Lung (tissue), 17 donors: ENCODE measurements at places on chromosomes 12 and 14. TPM values are rescaled to one million over a fixed set of nuclear protein-coding genes. Genes with fewer than 3 reads are reported as not detected.

Gene MUCL1
- 84.1 TPM for polyA plus RNA-seq

DNA sequence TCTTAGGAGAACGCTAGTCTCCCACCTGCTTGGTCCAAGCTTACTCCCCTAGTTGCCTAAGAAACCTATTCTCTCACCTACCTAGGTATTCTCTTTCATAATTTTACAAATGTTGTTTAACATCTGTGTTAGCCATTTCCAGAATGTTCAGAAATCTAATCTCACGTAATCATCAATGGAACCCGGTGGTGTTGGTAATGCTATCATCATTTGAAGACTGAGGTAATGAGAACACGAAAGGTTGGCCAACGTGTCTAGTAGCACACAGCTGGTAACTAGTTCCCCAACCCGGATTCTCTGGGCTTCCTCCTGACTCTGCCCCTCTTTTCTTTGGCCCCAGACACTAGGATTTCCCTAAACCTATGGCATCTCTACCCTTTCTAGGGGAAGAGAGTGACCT, 43.8 kb upstream of the EMP1 start:
- H3K27me3 ChIP-seq = no peaks in the 10 kb centered on the region
- H3K36me3 ChIP-seq = no peaks in the 10 kb centered on the region
- H3K27ac ChIP-seq = no peak overlapping the region
- H3K4me3 ChIP-seq = no peak overlapping the region
- H3K4me1 ChIP-seq = peaks cover 2% of the 10 kb centered on the region

DNA sequence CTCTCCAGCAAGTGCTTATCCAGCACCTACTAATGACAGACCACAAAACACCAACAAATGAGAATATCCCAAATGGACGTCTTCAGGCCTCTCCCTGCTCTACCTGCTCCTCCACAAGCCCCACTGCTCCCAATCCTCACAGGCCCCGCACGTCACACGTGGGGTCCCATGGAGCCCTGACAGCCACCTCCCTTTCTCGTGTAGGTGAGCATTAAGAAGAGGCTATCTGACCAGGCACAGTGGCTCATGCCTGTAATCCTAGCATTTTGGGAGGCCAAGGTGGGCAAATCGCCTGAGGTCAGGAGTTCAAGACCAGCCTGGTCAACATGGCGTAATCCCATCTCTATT, 5.4 kb downstream of the RIMBP2 start:
- H3K27me3 ChIP-seq = peaks cover 17% of the 10 kb centered on the region
- peaks cover 10% of the 10 kb centered on the region for H3K4me1 ChIP-seq
- H3K36me3 ChIP-seq = no peaks in the 10 kb centered on the region
- no peak overlapping the region for H3K27ac ChIP-seq

Gene UBE3B
- polyA plus RNA-seq = 10.0 TPM

DNA sequence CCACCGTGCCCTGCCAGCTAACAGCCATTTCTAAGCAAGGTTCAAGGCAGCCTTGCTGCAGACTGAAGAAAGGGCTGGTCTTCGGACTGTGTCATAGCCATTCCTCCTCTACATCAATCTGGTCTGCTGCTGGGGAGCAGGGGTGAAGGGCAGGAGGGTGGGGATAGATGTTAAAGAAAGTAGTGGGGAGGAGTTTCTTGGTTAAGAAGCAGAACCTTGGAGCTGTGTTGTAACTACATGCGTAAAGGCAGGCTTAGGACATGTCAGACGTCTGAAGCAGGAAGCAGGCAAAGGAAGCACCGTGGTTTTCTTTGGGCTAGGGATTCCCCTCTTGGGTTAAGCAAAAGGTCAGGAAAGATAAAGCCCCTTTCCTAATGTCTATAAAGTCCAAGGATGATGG, 18.1 kb upstream of the NEK9 start:
- no peaks in the 10 kb centered on the region for H3K27me3 ChIP-seq
- H3K4me3 ChIP-seq = no peak overlapping the region
- H3K27ac ChIP-seq = peak overlapping the region; percentile 64
- H3K36me3 ChIP-seq = peaks cover 21% of the 10 kb centered on the region

- H3K4me3 ChIP-seq = no peak overlapping the region
- DNase-seq = no peak
- no peaks in the 10 kb centered on the region for H3K27me3 ChIP-seq
- H3K4me1 ChIP-seq = no peaks in the 10 kb centered on the region
Measured at GRCh38 chr14:33504246-33505099, 446.4 kb downstream of the EGLN3 start.

Gene ZFYVE1
- 4.1 TPM for polyA plus RNA-seq

Gene SPRYD4
- polyA plus RNA-seq = 2.0 TPM

GRCh38 chr14:85634205-85634604, 104.3 kb downstream of the FLRT2 start:
- no peaks in the 10 kb centered on the region for H3K36me3 ChIP-seq
- no peaks in the 10 kb centered on the region for H3K4me1 ChIP-seq
- no peak for DNase-seq
- H3K4me3 ChIP-seq = no peak overlapping the region
- H3K27ac ChIP-seq = no peak overlapping the region

DNA sequence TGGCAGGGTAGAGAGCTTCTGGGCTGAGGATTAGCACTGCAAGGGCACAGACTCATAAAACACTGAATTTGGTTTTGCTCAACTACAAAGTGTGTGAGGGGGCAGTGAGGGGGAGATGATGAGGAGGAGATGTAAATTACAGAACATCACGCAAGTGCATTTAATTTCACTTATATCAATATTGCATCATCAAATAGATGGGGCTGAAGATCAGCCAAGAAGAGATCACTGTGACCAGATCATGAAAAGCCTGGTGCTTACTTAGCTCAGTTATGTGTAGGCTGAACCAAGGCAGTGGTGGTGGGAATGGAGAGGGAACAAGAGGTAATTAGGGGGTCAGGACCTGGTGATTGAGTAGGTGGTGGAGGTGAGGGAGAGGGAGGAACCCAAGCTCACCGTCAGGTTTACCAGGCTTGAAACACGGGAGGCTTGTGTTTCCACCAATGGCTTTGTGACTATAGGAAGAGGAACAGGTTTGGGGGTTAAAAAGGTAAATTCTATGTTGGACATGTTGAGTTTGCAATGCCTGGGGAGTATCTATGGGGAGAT, 11.3 kb downstream of the FOS start:
- no peaks in the 10 kb centered on the region for H3K4me1 ChIP-seq
- no peaks in the 10 kb centered on the region for H3K36me3 ChIP-seq
- DNase-seq = no peak
- H3K27ac ChIP-seq = no peak overlapping the region
- no peaks in the 10 kb centered on the region for H3K27me3 ChIP-seq
- no peak overlapping the region for H3K4me3 ChIP-seq

Gene MYH6
- polyA plus RNA-seq = 0.25 TPM

DNA sequence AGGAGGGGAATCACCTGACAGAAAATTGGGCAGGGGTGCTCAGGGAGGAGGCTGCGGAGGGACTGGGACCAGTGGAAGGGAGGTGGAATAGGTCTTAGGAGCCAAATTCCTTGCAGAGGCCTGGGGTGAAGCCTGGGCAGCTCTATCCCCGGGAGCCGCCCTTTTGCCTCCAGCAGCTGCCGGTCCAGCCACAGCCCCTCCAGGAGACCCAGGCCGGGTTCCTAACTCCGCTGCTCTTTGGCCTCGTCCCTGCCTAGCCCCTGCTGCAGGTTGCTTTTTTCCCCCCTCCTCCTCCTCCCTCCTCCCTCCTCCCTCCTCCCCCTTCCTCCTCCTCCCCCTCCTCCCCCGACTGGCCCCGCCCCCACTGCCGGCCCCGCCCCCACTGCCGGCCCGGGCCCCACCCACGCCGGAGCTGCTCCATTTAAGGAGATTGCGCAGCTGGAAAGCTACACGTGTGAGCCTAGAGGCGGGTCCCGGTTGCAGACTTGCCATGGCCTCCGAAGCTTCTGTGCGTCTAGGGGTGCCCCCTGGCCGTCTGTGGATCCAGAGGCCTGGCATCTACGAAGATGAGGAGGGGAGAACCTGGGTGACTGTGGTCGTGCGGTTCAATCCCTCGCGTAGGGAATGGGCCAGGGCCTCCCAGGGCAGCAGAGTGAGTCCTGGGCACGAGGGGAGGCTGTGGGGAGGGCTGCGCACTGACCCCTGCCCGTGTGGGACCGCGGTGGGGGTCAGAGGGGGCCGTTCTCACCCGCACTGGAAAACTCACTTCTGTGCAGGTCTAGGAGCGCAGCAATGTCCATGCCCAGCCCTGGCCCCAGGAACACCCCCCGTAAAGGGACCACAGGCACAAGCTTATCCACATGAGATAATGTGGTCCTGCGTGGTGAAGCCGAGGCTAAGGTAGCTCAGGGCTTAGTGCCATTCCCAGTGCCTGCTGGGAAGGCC, at the start of gene TCL1B:
Gene TCL1B (plus strand): TSS at position 449 of the 945 bp plus-strand sequence. CDS start 42 bp downstream, at position 491.
- no peak for DNase-seq
- H3K4me3 ChIP-seq = no peak within 1 kb of the TSS
- no peaks in the 10 kb centered on the region for H3K36me3 ChIP-seq
- H3K27me3 ChIP-seq = no peaks in the 10 kb centered on the region

DNA sequence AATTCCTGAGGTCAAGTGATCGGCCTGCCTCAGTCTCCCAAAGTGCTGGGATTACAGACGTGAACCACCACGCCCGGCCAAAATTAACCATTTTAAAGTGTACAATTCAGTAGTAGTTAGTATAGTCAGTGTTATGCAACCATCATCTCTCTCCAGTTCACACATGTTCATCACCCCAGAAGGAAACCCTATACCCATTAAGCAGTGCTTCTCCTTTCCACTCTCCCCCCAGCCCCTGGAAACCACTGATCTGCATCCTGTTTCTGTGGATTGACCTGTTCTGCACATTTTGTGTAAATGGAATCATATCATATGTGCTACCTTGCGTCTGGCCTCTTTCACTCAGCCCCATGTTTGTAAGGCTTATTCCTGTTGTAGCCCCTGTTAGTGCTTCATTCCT, 52.2 kb downstream of the PHETA1 start:
- H3K36me3 ChIP-seq = no peaks in the 10 kb centered on the region
- H3K27me3 ChIP-seq = peaks cover 4% of the 10 kb centered on the region
- no peak overlapping the region for H3K4me3 ChIP-seq

Gene GDF11
- 3.5 TPM for polyA plus RNA-seq

DNA sequence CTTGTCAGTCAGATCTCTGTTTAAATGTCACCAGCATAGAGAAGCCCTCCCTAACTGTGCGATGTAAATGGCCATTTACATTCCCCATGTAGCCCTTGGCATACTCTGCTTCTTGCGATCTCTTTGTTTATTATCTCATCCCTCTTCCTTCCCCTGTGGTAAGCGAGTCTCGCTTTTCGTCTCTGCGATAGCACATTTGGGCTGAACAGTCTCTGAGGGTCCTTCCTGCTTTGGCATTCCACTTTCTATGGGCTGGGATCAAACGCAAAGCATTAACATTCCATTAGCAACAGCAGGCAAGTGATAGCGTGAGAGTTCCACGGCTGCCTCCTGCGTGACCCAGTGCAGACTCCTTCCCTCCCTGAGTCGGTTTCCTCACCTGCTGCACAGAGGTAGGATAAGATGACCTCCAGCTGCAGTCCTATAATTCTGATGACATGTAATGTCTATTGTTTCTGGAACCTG, 61.4 kb upstream of the TUNAR start:
- no peaks in the 10 kb centered on the region for H3K4me1 ChIP-seq
- no peaks in the 10 kb centered on the region for H3K36me3 ChIP-seq
- H3K4me3 ChIP-seq = no peak overlapping the region
- H3K27ac ChIP-seq = no peak overlapping the region
- no peak for DNase-seq

Gene DHRS1
- polyA plus RNA-seq = 20.6 TPM

Gene KRT6B
- polyA plus RNA-seq = 0.63 TPM

DNA sequence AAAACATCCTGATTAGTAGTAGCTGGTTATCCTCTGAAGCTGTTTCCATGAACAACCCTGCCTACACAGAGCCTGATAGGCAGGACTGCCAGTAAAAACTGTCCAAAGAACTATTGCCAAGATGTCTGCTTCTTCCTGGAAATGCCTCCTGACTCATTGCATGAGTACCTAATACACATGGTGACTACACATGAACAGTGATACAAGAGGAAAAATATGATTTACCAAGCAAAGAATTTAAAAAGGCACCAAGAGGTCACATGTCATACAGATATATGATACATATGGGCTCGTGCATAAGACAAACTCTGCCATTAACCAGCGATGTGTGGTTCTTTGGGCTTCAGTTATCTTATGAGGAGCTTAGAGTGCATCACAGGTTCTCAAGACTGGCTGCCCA, 552.3 kb downstream of the SLC16A7 start:
- no peaks in the 10 kb centered on the region for H3K4me1 ChIP-seq
- no peak overlapping the region for H3K27ac ChIP-seq
- no peaks in the 10 kb centered on the region for H3K36me3 ChIP-seq
- H3K4me3 ChIP-seq = no peak overlapping the region
- no peaks in the 10 kb centered on the region for H3K27me3 ChIP-seq

- H3K36me3 ChIP-seq = peaks cover 22% of the 10 kb centered on the region
- H3K27me3 ChIP-seq = no peaks in the 10 kb centered on the region
- H3K4me1 ChIP-seq = no peaks in the 10 kb centered on the region
Measured at GRCh38 chr12:6998715-6999451, 19.4 kb downstream of the LPCAT3 start.

- H3K4me1 ChIP-seq = no peaks in the 10 kb centered on the region
- no peak overlapping the region for H3K27ac ChIP-seq
- H3K4me3 ChIP-seq = no peak overlapping the region
- H3K27me3 ChIP-seq = no peaks in the 10 kb centered on the region
- DNase-seq = no peak
- peaks cover 19% of the 10 kb centered on the region for H3K36me3 ChIP-seq
Measured at GRCh38 chr12:11891754-11892386, 178.9 kb upstream of the BCL2L14 start.

Gene DBX2
- polyA plus RNA-seq = 0.01 TPM

DNA sequence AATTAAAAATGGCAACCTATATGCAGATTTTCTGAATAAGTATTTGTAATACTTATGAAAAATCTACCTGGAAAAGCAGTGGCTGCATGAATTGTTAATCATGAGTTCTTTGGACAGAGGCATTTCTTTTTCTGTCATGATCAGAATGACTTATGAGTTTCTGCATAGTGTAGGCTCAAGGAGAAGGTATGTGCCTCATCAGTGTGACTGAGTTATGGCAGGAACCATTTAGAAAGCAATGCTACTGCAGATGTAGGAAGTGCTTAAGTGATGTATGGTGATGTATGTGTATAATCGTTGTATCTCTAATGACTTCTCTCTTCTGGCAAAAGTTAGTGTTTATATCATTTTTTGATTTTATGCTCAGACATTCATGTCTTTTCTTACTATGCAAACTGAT, 816.4 kb upstream of the FBXO33 start:
- H3K27me3 ChIP-seq = no peaks in the 10 kb centered on the region
- H3K4me1 ChIP-seq = no peaks in the 10 kb centered on the region
- no peak overlapping the region for H3K4me3 ChIP-seq
- H3K36me3 ChIP-seq = no peaks in the 10 kb centered on the region

DNA sequence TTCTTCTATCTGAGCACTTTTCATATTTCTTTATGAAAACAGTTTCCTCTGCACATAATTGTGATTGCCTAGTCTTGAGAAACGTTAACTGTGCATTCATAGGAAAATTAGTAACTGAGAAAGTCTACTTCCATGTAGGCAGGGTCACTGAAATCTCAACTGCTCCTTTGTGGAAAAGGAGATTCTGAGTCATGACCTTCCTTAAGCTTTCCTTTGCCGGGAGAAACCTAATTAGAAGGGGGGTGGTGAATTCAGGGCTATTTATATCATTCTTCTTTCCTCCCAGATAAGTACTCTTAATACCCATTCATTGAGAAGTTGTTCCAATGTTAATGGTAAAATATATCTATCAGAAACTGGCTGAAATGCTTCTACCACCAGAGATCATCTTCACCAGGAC, 751.0 kb upstream of the TMEM132C start:
- no peak overlapping the region for H3K4me3 ChIP-seq
- H3K27me3 ChIP-seq = no peaks in the 10 kb centered on the region
- no peaks in the 10 kb centered on the region for H3K36me3 ChIP-seq
- no peak for DNase-seq
- H3K27ac ChIP-seq = no peak overlapping the region
- no peaks in the 10 kb centered on the region for H3K4me1 ChIP-seq
